ENCODE measurements at places on chromosomes 2 and 18.

DNA sequence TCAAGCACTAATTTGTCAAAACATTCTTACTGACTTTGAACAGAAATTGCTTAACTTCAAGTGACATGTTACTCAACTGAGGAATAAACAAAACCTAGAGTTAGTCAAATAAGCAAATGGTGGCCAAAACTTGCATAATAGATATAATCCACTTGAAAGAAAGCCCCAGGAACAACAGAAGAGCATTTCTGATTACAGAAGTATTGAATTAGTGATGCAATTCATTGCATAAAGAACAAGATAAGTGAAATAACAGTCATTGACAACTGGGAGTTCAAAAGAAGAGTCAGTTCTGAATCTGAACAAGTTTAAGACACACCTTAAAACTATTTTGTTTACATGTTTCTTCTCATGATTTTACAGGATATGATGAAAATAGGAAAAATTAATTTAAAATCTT is 30.8 kb downstream of the COBLL1 start:
- ATAC-seq = no peak

- no peak for ATAC-seq
Observed at GRCh38 chr18:13240060-13240725, 21.6 kb downstream of the LDLRAD4 start.

GRCh38 chr18:24231773-24232735 is 93.2 kb downstream of the CABYR start:
- no peak for ATAC-seq

DNA sequence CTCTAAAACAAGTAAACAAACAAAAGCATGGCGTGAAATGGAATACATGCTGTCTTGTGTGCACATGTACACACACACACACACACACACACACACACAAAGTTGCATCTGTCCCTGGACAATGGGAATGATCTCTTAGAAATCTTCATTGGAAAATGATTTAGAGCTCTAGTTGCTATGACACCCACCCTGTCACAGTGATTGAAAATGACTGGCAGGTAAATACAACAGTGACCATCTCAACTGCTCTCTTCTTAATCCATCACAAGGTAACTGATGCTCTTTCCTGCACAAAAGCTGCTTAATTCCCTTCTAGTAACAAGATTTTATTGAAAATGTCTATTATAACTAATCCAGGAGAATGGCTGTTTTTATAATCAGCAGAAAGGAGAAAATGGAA is 1011.7 kb upstream of the GYPC start:
- ATAC-seq = no peak

- ATAC-seq = no peak
Observed at GRCh38 chr18:7381307-7381706, 150.4 kb downstream of the LRRC30 start.

DNA sequence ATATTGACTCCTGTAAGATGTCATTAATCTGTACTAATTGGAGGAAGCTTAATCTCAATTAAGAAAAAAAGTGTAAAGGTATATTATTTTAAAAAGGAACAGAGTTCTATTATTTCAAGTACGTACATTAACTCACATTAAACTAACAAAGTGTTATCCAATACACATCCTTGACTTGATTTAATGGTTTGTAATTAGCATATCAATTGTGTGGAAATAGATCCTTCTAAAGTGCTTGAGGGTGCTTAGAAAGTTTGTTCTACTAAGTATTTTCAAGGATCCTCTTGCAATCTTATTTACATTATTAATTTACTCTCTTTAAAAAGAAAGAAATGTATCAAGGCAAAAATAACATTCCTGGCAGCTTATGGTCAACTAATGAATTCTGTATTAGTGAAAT is 720.3 kb downstream of the KCNJ3 start:
- no peak for ATAC-seq

- no peak for ATAC-seq
Observed at GRCh38 chr2:168075446-168075845, 171.9 kb downstream of the STK39 start.

- no peak for ATAC-seq
Observed at GRCh38 chr2:240506406-240507059, 51.3 kb downstream of the ANKMY1 start.

DNA sequence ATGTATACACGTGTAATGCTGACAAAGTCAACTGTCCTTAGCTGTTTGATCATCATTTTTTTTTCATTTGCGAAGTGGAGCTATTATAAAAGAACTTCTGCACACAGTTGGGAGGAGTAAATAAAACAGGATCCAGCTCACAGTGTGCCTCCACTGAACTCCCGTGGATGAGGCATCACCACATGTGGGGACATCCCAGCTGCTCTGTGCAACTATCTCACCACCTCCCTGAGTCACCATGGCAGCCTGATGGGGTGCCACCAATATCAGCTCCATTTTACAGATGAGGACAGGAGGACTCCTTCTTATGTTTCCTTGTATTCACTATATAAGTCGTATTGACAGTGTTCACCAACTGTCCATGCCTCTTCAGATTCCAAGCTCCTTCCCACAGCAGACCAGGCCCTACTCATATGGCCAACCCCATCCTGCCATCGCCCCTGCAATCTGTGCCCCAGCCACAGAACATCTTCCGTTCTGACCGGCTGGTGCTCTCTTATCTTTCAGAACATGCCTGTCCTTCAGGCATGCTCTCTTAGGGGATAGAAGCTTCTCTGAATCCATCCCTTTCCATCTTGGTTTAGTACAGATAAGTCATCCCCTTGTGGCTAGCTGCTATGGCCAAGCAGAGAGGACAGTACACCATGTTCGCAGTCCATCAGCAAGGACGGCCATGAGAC is 288.1 kb downstream of the RNF144A start:
- no peak for ATAC-seq

DNA sequence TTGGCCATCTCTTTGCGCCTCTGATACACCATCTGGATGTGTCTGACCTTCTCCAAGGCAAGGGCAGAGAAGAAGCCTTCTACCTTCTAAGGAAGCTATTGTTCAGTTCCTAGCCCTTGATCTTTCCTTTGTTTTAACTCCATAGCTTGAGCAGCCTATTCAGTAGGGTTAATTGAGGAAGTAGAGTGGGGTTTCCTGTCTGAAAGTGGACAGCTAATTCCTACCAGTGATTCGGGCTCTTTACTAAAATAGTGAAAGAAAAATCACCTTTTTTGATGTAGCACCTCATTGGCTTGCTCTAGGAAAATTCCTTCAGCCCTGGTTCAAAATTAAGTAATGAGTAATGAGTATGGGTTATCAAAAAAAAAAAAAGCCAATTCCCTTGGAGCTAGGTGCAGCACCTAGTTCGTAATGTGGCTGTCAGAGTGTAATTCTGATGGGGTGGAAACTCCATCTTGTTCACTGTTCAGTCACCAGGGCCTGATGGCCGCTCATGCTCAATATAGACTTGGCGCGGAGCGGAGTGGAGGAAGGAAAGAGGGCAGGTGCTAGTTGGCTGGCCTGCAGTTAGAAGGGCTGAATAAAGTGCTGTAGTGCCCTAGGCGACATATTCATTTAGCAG is 2.9 kb upstream of the MGAT5 start:
- ATAC-seq = peak; percentile 42

DNA sequence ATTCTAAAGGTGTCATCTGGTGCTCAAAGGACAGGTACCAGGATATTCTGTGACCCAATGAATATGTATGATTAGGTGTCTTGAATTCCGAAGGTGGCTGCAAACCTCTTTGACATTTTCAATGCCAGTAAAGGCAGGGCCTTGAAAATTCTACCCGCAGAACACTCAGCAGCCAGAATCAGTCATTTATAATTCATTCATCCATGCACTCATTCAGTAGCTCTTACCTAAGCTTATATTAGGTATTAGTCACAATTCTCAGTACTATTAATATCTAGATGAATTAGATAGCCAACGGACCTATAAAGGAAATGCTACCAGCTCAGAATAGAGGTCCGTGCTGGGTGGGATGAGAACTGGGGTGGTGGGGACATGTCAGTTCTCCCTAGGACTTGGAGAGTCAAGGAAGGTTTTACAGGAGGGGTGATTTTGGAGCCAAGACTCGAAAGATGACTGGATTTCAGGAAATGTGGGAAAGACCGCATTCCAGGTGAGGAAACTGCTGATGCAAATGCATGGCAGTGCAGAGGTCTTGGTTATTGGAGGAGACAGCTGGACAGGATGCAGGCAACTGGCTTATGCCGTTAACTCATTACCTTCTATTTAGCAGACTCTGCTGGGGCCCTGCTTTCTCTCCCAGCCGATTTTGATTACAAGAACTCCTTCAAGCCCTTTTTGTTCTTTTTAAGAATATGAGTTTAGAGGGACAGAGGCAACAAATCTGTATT is 7.2 kb downstream of the TRIB2 start:
- peak; percentile 30 for ATAC-seq

DNA sequence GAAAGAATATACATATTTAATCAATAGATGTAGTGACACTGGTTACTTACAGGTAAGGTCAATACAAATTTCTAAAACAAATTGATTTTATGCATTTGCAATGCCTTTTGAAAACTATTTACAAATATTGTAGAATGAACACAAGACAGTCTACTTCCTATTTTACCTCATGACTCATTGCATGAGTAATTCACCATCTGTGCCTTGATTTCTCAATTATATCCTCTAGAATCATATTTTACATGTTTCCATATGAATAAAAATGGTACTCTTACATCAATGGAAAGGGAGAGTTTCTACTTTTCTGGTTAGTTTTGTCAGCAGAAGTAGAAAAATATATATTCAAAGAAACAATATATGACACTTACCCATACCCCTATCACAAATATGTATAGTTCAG is 203.8 kb upstream of the CDH7 start:
- ATAC-seq = no peak

DNA sequence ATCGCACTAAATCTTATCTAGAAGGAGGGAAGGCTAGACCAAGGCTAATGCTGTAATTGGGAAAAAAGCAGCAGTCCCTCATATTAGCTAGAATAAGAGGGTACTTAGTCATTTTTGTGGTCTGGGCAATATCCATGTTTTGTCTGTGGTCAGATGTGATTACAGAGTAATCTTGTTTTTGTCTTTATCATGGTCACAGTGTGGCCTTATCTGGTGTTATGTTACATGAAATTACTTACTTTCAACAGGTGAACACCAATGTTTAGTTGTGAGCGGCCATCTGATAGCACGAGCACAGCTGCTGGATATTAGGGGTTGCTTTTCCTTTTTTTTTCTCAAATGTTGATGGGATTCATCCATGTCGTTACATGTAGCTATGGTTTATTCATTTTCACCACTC is 23.7 kb upstream of the PLEKHM3 start:
- ATAC-seq = no peak

- no peak for ATAC-seq
Observed at GRCh38 chr2:100647709-100648108, 84.9 kb downstream of the PDCL3 start.

DNA sequence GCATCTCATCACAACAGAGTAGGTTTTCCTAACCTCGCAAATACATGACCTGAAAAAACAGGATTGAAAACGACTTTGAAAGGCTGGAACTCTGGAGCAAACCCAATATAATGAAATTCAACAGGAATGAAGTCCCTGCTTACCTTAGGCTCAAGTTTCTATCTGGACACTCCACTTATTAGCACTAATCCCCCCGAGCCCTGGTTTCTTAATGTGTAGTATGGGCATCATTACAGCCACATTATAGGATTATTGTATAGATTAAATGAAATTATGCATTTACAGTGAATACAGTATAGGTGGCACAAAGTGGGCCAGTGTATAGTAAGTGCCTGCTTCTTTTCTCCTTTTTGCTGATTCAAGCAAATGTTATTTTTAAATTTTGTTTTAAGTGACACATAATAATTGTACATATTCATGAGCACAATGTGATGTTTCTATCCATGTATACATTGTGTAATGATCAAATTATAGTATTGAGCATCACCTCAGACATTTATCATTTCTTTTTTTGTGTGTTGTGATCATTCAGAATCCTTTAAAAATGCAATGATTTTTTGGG is 114.7 kb upstream of the THOC1 start:
- ATAC-seq = no peak

DNA sequence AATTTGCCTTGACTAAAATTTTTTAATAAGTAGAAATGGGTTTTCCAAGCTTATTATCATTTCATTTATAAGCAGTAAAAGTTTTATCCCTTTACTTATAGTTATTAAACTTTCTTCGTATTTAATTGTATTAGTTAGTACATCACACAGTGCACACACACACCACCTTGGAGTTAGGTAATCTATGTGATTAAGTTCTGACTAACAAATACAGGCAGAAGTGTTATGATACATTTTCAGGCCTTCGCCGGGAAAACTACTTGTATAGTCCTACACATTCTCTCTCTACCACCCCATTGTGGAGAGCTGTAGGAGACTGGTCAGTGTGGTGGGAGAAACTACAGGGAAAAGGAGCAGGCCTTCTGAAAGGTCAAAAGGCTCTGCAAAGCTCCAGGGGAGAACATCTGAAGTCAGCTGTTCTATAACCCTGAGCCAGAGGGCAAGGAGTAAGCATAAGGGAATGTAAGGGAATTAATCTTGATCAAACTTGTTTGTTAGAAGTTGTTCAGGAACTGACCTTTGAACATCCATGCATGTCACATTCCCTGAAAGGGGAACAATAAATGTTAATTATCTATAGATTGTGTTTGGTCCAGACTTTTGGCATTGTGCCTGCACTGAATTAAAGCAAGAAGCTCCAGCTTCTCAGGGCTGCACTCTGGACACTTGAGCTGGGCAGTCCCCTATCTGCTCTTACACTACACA is 231.7 kb downstream of the FSIP2 start:
- no peak for ATAC-seq

- no peak for ATAC-seq
Observed at GRCh38 chr2:186737732-186738508, 44.1 kb downstream of the FAM171B start.

DNA sequence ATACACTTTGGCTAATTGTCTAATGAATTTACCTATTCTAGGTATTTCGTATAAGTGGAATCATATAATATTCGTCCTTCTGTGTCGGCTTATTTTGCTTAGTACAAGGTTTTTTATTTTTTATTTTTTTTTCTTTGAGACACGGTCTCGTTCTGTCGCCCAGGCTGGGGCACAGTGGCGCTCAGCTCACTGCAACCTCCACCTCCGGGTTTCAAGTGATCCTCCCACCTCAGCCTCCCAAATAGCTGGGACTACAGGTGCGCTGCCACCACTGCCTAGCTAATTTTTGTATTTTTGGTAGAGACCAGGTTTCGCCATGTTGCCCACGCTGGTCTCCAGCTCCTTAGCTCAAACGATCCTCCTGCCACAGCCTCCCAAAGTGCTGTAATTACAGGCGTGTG is 38.2 kb downstream of the PCBP1 start:
- no peak for ATAC-seq

- ATAC-seq = no peak
Observed at GRCh38 chr2:68548396-68548795, 81.0 kb downstream of the APLF start.
